ENCODE measurements at places on chromosomes 13 and 19. TPM values are rescaled to one million over a fixed set of nuclear protein-coding genes. Genes with fewer than 3 reads are reported as not detected.

DNA sequence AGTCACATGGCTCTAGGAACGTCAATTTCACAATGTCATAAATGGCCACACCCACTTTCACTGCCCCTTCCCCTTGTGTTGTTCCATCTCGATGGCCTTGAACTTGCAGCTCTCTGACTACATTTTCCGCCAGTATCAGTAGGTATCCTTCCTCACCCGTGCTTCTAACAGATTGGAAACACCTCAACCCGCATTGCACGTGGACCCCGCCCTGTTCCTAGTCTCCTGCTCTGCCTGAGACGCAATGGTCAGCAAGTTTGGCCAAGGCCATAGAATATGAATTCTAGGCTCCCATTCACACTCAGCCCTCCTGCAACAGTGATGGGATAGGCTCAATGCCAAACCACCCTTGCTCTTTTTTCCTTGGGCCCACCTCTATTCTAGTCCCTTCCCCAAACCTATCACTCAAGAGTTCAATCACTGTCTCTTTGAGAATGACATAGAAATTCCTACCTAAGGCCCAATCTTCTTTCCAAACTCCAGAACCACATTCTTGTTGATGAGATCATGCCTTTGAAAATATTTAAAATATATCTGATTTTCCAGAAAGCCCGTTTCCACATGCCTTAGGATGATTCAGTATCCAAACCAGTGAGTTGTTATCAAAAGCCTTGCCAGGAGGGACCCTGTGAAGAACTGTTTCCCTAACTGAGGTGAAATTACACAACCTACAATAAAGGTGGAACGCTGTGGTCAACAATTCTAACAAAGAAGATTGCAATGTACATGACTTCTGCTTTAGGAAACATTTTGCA lies 334.6 kb downstream of the MYO16 start:
- DNase-seq, result no peak

DNA sequence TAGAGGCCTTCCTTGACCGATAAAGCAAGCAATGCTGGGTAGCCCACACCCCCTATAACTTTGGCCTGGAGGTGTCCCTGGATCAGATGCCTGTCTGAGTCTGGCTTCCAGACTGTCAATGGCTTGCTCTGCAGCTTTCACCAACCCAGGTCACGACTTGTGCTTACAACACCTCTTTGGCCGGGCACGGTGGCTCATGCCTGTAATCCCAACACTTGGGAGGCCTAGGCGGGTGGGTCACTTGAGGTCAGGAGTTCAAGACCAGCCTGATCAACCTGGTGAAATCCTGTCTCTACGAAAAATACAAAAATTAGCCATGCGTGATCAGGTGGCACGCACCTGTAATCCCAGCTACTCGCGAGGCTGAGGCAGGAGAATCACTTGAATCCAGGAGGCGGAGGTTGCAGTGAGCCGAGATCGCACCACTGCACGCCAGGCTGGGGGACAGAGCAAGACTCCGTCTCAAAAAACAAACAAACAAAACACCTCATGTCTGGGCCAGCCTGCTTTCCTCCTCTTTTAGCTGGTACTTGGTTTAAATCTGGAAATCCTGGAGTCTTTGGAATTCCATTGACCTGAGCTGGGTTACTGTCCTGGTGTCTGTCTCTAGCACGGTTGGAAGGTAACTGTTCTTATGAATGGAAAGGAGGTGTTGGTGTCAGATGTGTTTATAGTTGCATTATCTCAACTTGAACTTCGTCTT lies 10.3 kb upstream of the GARRE1 start:
- DNase-seq, result no peak

DNA sequence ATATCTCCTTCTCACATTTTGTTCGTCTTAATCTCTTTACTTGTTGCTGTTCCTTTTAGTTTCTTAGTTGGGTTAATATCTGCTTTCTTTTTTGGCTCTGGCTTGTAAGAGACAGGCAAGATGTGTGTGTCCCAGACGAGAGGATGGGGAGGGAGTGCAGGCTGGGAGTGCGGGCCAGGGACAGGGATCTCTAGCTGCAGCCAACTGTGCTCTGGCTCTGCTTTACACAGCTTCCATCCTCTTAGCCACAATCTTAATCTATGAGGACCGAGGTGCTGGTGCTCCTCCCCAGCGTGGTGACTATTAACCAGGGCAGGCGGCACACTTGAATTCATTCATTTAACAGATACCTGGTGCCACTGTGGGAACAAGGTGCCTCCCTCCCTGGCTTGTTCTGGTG lies 70.9 kb upstream of the WASF3 start:
- DNase-seq, result no peak

GRCh38 chr19:47485210-47485609 lies 1.2 kb upstream of the KPTN start:
- DNase-seq, result no peak

DNA sequence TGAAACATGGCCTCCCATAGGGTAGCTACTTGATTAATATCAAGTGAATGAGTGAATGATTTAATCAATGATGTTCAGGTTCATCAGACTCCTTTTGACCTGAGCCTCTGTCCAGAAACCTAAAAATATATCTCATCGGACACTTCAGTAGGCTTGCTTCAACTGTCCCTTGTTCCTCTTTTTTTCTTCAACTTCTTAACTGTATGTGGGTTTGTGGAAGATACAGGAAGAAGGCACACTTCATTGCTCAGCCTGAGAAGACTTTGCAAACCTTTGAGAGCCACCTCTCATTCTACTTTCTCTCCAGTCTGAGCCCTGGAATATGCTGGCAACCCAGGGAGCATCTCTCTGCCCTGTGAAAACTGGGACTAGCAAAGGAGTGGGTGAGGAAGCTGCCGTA lies 557.0 kb downstream of the FGF9 start:
- DNase-seq, result no peak

- DNase-seq, result no peak
Measured at GRCh38 chr13:102777736-102778135, 4.2 kb upstream of the TEX30 start.

DNA sequence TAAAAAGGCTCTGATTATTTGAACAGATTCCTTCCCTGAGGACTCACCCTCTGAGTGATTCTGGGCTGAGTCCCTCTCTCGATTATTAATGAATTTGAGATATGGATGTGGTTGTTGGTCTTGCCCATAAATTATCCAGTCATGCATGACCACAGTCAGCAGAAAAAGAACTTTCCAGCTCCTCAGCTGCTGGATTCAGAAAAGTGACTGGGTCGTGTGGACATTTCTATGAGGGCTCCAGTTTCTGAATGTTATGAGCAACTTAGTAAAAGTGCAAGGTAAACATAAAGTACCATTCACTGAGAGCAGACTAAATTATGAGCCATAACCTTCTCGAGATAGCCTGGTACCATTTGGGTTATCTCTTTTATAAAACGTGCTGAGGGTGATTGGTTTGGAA lies 100.1 kb upstream of the CLDN10 start:
- DNase-seq, result no peak

- DNase-seq, result no peak
Measured at GRCh38 chr13:112053167-112053743, 13.7 kb upstream of the SOX1 start.

DNA sequence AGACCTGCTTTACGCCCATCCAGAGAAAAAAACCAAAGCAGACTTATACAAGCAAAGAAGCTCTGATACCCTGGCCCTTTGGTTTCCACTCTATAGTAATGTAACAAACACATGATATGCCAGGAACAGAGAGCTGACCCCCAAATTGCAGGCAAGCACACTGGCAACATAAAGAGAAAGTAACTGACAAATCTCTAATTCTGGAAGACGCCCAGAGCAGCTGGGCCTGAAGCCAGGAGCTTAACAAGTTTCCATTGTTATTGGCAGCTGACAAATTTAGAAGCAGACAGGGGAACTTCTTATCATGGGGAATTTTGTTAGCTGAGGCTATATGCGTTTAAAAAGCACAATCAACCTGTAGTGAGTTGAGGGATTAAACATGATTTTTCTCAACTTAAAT lies 158.0 kb downstream of the DLEU7 start:
- no peak for DNase-seq

DNA sequence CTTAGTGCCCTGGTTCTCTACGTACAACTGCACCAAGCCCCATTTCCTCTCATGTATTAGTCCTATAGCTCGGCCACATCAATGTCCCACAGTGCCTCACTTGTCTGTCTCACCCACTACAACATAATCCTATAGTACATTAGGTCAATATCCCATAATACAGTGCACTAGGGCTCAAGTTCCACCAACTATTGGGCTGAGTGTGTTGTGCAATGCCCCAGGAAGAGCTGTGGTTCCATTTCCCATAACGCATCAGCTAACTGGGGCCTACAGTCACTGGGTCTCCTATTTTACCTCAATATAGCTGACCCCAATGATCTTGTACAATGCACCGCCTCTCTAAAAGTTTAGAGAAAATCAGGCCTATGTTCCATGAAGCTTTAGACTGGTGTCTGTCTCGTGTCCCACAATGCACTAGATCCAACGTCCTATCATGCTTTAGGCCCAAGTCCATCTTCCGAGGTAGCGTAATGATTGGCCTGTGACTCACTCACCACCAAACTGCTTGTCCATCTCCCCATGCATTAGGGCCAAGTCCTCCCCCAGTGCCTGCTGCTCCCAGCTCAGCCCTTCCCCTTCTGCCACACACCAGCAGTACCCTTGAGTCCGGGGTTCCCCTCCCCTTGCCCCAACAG lies 21.8 kb downstream of the TSKS start:
- DNase-seq, result no peak

DNA sequence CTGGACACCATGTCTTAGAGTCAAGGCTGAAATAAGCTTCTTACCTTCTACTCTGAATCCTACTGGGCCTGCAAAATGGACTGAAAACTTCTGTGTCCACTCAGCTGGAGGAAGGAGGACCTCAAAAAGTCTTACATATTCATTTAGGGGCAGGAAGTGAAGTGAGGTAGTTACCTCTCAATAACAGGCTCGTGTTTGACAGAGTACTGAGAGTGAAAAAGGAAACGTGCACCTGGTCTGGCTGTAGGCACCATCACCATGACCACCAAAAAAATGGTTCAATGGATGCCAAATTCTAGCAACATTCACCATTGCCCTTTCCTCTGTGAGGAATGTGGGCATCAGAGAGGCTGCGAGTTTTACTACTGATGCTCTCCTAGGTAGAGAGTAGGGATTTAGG lies 176.2 kb downstream of the RFC3 start:
- DNase-seq, result no peak

- DNase-seq, result no peak
Measured at GRCh38 chr19:17022738-17023137, 3.9 kb downstream of the CPAMD8 start.

GRCh38 chr13:51523082-51523518 lies 61.2 kb upstream of the WDFY2 start:
- DNase-seq, result no peak

GRCh38 chr13:46656786-46657185 lies 103.8 kb downstream of the LRCH1 start:
- no peak for DNase-seq

GRCh38 chr13:29511106-29511796 lies 84.2 kb downstream of the SLC7A1 start:
- DNase-seq, result no peak

GRCh38 chr19:47324502-47324901 lies 7.5 kb upstream of the C5AR2 start:
- no peak for DNase-seq

GRCh38 chr19:1252821-1253513 lies 4.6 kb downstream of the MIDN start:
- DNase-seq, result no peak

- DNase-seq, result no peak
Measured at GRCh38 chr19:48922548-48923490, 10.7 kb upstream of the DHDH start.

GRCh38 chr19:52398081-52398441 lies 412 bp downstream of the ZNF528 start:
- DNase-seq, result no peak

C5AR1 gene
- polyA plus RNA-seq, result 7.1 TPM

SLC6A16 gene
- polyA plus RNA-seq, result 3.1 TPM

PCP2 gene
- polyA plus RNA-seq, result 0.42 TPM

TNNT1 gene
- 2.7 TPM for polyA plus RNA-seq

NOSIP gene
- 61.9 TPM for polyA plus RNA-seq

RNF17 gene
- polyA plus RNA-seq, result 0.10 TPM

TTC9B gene
- 0.26 TPM for polyA plus RNA-seq

CRX gene
- polyA plus RNA-seq, result 0.04 TPM

LILRB5 gene
- 1.4 TPM for polyA plus RNA-seq

Measured in renal cortex interstitium (tissue), 15 donors.